ENCODE measurements at places on chromosomes 11 and 22.
A peak's percentile ranks its signal among the peaks of the same experiment; 100 is the strongest.

DNA sequence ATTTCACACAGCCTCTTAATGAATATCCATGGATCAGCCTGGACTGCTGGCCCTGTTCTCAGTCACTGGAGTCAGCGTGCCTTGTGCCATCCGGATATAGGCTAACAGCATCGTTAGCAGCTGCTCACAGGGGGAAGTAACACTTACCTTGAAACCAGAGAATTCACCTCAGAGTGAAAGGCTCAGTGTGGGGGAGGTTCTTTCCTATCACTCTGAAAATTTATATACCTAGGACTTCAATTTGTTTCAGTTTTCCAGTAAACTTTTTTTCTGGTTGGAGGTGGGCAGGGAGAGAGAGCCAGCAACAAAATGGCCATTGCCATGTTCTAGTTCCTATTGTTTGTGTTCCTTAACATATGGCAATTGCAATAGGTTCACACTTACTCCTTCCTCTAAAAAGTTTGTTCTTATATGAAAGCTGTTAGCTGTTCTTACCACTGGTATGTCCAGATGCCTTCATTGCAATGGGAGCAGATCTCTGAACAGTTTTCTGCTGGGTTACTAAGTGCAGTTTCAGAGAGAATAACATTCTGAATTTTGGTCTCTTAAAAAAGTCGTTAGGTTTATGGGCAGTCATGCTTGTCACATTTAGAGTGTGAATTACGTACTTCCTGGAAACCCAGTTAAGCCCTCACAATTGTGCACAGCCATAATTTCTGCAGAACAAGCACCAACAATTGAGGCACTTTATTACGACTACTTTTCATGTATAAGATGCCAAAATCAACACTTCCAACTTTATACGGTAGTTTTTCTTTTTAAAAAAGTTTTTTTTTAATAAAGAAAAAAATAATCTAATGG lies 247.6 kb downstream of the CADM1 start:
- DNase-seq, result no peak

- DNase-seq, result peak; percentile 18
Measured at GRCh38 chr22:17705951-17706900, 67.7 kb downstream of the BCL2L13 start.

DNA sequence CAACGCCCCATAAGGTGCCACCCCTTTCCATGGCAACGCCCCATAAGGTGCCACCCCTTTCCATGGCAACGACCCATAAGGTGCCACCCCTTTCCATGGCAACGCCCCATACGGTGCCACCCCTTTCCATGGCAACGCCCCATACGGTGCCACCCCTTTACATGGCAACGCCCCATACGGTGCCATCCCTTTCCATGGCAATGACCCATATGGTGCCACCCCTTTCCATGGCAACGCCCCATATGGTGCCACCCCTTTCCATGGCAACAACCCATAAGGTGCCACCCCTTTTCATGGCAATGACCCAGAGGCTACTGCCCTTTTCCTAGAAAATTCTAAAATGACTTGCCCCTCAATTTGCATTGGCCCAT lies 72.1 kb downstream of the BRD1 start:
- no peak for DNase-seq

GRCh38 chr11:61999141-61999975 lies 31.9 kb upstream of the FTH1 start:
- no peak for DNase-seq

- DNase-seq, result no peak
Measured at GRCh38 chr11:3137486-3138177, 27.5 kb downstream of the OSBPL5 start.

- peak; percentile 11 for DNase-seq
Measured at GRCh38 chr22:29719899-29720645, at the start of gene CABP7. Gene CABP7, plus strand, starts transcription at chr22:29720003. Its CDS starts 422 bp downstream, at chr22:29720425.

DNA sequence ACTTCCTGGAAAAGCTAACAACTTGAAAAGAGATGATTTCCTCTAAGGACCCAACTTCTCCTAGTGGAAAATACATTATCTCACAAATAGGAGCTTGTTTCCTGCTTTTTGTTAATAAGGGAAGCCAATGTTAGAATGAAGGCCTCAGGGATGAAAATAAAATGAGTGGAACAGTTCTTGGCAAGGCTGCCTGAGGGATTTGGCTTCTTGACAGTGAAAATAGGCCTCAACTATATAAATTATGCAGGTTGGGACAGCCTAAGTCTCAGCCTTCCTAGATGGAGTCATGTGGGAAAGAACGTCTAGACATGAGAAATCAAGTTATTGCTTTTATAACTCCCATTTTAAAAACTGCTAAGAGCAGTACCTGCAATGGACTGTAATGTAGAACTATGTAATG lies 92.8 kb upstream of the FIBIN start:
- DNase-seq, result no peak

- DNase-seq, result no peak
Measured at GRCh38 chr11:46902694-46903093, 15.7 kb downstream of the LRP4 start.

DNA sequence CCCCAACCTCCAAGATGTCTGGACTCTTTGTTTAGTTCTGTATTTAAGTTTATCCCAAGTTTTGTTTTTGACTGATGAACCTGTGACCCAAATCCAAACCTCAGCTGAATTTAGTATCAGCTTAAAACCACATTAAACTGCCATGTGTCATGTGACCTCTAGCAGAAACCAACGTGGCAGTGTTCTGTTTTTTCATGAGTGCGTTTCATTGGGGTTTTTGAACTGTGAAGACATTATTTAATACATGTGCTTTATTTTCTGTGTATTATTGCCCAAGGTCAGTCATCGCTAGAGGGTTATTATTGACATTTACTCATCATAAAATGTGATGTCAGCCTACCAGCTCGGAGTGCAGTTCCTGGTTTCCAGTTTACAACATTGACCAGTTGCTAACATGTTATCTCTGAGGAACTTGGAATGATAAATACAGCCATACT lies 1.8 kb downstream of the TLCD5 start:
- DNase-seq, result peak; percentile 17

- no peak for DNase-seq
Measured at GRCh38 chr11:77457340-77457739, 16.6 kb downstream of the PAK1 start.

- DNase-seq, result no peak
Measured at GRCh38 chr11:14148653-14149273, 186.2 kb downstream of the SPON1 start.

DNA sequence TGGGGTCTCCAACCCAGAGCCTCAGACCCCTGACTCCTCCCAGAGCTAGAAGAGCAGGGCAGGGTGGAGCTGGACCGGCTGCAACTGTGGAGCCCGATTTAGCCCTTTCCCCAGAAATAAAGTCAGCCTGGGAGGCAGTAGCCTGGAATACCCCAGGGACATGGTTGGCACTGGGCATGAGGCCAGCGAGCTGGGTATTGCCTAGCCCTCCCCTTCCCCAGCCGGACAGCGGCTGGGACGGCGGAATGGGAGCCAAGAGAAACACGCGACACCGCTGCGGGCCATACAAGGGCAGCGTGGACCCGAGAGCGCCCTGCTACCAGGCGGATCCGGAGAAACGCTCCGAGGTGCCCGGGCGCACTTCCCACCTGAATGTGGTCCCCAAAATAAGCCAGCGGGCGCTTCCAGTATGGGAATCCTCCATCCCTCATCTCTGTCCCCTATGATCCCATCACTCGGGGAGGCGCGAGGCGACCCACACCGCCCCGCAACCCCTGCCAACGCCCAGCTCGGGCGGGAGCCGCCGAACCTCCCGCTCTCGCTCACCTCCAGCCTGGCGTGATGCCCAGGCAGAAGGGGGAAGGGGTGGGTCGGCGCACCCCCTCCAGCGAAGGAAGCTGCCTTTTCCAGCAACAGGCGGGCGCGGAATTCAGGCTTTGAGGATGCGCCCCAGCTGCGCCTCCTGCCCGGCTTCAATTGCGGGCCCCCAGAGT lies 758 bp downstream of the MCAM start:
- no peak for DNase-seq

DNA sequence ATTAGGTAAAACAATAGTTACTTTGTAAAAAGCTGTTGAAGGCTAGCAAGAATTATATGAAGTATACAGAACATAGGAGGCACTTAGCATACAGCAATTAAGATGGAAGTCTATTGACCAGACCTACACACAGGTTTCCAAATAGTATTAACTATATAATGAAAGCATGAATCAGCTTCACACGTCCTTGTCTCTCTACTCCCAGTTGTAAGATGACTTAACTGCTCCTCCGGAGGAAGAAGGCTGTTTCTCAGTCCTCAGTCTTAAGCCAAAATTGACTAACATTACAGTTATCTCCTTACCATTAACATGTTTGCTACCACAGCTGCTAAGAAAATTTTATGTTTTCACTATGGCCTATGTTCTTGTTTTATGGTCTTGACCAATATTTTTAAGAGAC lies 24.7 kb downstream of the SIK3 start:
- DNase-seq, result no peak

- DNase-seq, result no peak
Measured at GRCh38 chr11:45818961-45819605, 14.1 kb downstream of the SLC35C1 start.

GRCh38 chr11:10263929-10264328 lies 30.1 kb downstream of the SBF2 start:
- no peak for DNase-seq

DNA sequence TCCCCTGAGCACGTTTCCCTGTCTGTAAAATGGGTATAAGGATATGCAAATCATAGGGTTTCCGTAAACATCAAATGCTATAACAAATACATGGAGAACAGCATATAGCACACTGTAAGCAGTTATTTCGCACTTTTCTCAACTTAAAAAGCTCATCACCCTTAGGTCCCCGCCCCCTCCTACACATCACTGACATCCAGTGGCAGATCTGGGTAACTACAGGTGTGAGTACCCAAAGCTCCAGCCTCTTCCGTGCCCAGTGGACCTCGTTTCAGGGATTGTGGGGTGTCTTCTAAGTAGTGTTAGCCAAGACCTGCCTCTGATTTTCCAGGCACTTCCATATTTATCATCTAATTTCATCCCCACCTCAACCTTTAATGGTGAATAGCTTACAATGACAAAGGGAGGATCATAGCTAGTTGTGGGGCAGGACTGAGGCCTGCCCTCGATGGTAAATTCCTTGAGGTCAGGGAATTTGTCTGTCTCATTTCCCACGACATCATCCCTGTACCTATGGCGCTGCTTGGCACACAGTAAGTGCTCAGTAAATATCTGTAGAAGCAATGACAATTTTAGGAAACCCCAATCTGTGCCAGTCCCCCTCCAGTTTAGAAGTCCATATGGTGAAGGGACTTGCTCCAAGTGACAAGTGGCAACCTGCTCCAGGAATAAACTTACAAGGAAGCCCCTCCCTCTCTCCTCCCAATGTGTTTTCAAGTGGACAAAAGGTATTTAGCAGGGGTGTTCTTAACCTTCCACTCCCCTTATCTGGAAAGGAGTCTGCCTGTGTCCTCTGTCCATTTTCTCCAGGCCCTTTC lies 340.5 kb downstream of the TENM4 start:
- DNase-seq, result no peak

GRCh38 chr11:29534836-29535235 lies 482.0 kb downstream of the KCNA4 start:
- DNase-seq, result no peak
